ENCODE measurements at places on chromosomes 7 and 10. TPM values are rescaled to one million over a fixed set of nuclear protein-coding genes. Genes with fewer than 3 reads are reported as not detected.

Gene FAM13C
- total RNA-seq: 6.4 TPM

Gene NEBL
- total RNA-seq: 15.5 TPM

Gene SPDYE11
- not detected for total RNA-seq

Gene ZNF488
- total RNA-seq: 1.7 TPM

Gene GARIN1A
- total RNA-seq: 0.81 TPM

Gene CRYGN
- not detected for total RNA-seq

Gene CYP2C9
- total RNA-seq: 0.67 TPM

DNA sequence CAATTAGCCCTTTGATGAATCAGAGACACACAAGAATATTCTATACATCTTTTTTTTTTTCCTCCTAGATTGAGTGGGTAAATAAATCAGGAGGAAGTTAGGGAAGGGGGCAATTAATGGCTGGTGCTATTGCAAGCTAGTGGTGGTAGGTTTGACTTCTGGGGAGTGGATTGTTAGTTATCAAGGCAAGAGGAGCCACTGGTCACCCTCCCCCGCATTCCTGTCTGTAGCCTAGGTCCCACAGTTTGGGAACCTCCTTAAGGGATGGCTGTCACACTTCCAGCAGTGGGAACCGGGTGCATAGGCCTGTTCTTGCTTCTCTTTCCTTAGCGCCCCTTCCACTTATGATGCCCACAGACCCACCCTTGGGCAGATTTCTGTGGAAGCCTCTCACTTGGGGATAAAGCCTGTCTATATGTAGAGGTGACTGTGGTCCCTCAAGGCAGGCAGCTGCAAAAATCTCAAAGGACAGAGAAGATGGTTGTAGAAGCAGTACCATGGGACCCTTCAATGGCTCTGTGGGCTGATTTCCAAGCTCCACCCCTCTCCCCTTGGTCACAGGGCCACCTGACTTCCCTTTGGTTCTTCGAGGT is 2.3 kb upstream of the ADCK2 start:
- DNase-seq: no peak

GRCh38 chr7:85068799-85069198 is 118.1 kb downstream of the SEMA3D start:
- DNase-seq: no peak

GRCh38 chr7:42671627-42672026 is 240.2 kb downstream of the C7orf25 start:
- DNase-seq: no peak

DNA sequence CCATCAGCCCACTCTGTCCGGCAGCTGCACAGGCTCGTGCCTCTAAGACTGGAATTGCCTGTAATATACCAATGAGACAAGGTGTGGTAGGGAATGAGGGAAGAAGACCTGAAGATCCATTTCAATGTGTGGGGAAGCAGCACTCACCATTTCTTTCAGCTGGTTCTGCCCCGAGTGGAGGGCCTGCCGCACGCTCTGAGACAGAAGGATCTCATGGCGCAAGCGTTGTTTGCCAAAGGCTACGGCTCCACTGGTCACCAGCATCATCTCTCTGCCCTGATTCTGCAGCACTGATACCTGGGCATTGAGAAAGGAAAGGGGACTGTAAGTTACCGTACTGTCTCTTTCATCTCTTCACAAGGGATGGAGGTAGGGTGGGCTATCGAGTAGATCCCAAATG is 19.4 kb downstream of the ALDH18A1 start:
- DNase-seq: no peak

DNA sequence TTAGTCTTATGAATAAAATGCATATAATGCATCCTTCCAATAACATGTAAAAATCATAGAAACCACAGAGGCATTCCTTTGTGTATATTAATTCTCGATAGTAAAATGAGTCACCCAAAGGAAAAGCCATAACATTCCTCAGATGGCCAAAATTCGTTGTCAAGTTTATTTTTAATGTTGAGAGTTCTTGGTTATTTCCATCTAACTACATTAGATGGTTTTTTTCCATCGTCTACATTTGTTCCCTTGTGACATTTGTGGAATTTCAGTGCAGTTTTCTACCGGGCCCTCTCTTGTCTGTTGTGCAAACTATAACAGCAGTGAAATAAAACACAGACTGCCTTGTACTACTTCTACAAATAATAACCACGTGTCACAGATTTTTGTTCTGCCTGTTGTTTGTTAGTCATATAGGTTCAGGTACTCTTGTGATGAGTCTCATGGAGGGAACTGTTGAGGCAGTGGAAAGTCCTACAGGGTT is 54.7 kb upstream of the CCAR1 start:
- DNase-seq: no peak

- peak; percentile 42 for DNase-seq
Measured at GRCh38 chr10:76415554-76415953, 984.1 kb downstream of the LRMDA start.

DNA sequence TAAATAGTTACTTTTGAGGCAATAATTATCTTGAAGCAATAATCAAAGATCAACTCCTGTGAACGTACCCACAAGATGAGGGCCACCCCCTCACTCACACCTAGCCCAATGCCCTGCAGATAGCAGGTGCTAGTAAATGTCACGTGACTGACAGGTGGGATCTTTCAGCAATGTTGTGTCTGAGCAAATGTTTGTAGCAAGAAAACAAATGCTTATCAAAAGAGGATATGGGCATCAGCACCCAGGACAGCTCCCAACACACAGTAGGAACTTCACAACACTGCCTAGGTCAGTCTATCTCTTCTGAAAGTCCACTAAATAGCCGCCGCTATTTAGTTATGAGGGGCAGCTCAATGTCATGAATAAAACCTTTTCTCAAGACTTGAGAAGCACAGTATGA is 120.8 kb upstream of the PDLIM1 start:
- DNase-seq: no peak

GRCh38 chr7:2585446-2585845 is 26.7 kb downstream of the IQCE start:
- DNase-seq: no peak

GRCh38 chr7:105911961-105912575 is 35.7 kb upstream of the ATXN7L1 start:
- no peak for DNase-seq

DNA sequence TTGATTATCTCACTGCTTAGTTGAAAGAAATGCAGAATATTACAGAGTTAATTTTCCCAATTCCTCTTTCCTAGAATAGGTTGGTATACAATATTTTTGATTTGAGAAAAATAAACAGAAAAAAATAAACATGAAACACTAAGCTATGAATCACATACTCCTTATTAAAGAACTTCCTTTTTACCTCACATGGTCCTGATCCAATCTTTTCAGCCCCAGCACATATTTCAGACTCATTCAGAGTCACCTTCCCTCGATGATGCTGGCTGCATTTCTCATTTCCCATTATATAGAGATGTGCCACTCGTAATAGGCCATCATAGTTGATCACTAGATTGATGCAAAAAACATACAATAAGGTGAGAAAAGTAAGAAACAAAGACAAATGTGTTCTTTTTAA is 64.6 kb downstream of the HGF start:
- DNase-seq: no peak

DNA sequence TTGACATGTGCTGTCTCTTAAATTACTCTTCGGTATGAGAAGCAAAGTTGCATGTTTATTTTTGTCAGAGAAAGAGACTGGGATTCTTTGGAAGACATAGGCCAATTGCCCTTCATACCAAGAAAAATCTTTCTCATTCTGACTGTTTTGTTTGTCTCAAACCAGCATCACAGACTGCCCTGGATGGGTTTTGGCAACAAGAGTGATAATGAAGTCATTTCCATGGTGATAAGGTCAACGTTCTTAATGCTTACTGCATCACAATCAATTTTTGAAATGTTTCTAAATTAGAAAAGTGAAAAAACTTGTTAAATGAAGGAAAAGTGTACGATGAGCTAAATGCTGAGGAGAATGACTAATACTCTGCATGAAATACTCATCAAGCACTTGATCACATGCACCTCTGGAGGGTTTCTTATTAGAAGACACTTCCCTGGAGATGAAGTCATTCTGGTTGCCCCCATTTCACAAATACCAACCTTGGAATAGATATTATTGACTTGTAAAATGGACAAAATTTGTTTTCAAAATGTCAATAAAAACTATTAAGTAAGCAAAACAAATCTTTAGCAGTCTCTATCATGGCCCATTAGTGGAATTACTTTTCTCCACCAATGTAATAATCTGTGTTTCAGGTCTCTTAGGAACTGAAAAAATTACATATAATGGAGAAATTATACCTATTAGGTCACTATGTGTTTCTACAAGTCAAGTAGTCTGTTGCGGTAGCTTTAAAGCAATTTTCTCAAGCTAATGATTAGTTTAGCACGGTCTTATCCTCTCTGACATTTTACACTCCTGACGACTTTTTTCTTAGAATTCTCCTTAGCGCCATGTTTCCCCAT is 19.9 kb upstream of the SEC61G start:
- DNase-seq: no peak

DNA sequence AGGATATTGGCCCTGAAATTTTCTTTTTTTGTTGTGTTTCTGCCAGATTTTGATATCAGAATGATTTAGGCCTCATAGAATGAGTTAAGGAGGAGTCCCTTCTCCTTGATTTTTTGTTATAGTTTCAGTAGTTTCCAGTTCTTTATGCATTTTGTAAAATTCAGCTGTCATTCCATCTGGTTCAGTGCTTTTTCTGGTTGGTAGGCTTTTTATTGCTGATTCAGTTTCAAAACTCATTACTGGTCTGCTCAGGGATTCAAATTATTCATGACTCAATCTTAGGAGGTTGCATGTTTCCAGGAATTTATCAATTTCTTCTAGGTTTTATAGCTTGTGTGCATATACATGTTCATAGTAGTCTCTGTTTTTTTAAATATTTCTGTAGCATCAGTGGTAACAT is 10.1 kb upstream of the TMEM196 start:
- no peak for DNase-seq

GRCh38 chr7:24580283-24580946 is 7.2 kb downstream of the PALS2 start:
- no peak for DNase-seq

DNA sequence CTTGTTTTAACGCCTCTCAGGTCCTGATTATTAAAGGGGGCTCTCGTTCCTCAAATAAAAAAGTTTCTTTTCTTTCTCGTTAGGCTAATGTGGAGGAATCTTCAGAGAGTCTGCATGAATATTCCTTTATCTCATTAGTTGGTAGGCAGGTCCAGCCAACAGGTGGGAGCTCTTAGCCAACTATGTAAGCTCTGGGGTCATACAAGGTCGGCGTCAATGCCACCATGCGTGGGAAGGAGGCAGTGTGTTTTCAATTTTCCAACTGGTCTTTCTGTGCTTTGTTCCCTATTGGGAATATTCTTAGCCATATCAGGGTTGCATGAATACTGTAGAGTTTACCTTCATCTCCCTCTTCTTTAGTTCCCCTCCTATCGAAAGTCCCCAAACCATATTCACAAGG is 118.5 kb upstream of the SVIL start:
- DNase-seq: no peak

All from left colon (tissue), 2 donors.